Stimulated activated CD8-positive, alpha-beta memory T cell treated with anti-CD3 and anti-CD28 coated beads, Interleukin-2, amount 100 ng/mL, for 1 hour (primary cell): ENCODE measurements at places on chromosomes 7 and 10.

GRCh38 chr7:132377015-132377414 lies 199.3 kb downstream of the PLXNA4 start:
- no peak for DNase-seq

DNA sequence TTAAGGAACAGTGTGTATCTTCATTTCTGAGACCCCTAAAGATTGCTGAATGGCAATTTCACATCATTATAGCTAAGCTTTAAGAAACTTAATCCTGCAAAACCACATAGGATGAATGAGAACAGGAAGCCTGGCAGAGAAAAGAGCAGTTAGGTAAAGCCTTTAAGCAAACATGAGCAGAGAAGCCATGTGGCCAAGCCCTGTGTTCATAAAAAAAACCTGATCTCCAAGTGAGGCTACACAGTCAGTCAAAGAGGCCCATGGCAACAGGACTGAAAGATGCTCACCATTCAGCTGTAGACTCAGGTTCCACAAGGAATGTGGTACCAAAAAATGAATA lies 9.3 kb downstream of the LIPA start:
- DNase-seq, result no peak

DNA sequence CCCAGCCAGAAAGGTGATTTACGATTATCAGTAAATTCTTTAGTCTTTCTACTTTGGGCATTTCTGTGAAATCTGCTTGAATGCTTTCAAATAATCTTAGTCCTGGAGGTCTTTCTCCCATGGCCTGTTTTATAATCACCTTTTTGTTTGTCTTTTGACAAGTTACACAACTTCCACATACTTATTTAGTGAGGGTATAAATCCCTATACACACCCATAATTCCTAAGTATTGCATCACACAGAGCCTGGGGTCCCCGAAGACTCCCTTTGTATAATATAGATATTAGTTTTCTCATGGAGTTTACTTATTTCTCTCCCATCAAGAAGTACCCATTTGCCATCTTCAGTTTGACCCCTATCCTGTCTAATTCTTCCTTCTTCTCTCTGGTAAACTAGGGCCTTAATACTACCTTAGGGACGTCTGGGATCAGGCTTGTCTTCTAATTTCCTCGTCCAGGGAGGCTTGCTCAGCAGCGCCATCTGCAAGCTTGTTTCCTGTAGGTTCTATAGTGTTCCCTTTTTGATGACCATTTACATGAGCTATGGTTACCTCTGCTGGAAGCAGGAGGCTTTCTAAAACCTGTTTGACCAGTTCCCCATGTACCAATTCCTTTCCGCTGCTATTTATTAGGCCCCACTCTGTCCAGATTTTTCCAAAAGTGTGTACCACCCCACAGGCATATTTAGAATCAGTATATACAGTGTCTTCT lies 8.1 kb downstream of the DNAH11 start:
- no peak for DNase-seq

- DNase-seq, result no peak
Measured at GRCh38 chr7:159031135-159031701, 113.4 kb downstream of the VIPR2 start.

DNA sequence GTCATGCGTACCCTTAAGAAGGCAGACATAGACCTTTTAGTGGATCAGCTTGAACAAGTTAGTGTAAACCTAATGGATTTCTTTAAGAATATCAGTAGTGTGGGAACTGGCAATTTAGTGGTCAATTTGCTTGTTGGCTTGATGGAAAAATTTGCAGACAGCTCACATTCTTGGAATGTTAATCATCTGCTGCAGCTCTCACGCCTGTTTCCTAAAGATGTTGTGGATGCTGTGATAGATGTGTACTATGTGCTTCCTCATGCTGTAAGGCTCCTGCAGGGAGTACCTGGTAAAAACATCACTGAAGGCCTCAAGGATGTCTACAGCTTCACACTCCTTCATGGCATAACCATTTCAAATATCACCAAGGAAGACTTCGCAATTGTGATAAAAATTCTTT lies 103.4 kb downstream of the ABCA13 start:
- no peak for DNase-seq

DNA sequence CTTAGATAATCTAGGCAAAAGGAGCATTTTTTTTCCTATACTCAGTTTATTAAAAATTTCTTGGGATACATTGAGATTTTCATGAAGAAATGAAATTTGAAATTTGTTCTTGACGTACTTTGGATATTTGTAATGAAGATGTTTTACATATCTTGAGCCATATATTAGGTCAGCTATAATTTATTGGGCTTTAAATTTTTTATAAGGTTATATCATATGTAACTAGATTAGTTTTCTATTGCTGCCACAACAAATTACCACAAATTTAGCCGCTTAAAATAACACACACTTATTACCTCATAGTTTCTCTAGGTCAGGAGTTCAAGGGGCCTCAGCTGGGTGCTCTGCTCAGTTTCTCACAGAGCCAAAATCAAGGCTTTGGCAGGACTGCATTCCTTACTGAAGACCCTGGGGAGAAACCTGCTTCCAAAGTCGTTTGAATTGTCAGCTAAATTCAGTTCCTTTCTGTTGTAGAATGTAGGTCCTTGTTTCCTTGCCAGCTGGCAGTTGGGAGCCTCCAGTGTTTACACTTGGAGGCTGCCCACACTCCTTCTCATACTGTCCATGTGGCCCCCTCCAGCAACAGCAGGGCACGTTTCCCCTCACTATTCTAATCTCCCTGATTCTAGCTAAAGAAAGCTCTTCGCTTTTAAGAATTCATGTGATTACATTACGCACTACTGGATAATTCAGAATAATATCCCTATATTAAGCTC lies 42.6 kb upstream of the DNAH11 start:
- DNase-seq, result no peak

GRCh38 chr7:123727071-123727837 lies 21.5 kb downstream of the WASL start:
- DNase-seq, result no peak

- no peak for DNase-seq
Measured at GRCh38 chr10:33453081-33454025, 118.9 kb upstream of the NRP1 start.

DNA sequence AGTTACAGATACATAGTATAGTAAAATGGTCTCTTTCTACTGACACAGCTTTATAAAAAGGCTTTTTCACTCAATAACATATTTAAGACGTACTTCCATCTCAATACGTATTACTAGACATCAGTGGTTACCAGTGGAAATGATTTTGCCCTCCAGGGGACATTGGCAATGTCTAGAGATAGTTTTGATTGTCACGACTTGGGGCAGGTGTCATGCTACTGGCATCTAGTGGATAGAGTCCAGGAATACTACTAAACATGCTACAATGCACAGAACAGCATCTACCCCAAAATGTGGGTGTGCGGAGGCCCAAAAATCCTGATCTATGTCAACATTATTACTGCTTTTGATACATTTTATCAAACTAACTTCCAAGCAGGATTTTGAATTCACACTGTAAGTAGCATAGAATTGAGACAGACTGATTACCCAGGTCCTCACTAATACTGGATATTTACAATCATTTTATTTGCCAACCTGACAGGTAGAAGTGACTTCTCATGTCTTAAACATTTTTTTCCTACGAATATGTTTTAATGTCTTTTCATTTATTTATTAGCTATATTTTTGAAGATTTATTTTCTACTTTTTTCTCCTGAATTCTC lies 53.8 kb downstream of the HGF start:
- DNase-seq, result no peak

GRCh38 chr7:37369906-37370305 lies 78.8 kb downstream of the ELMO1 start:
- no peak for DNase-seq

GRCh38 chr10:62095181-62096122 lies 173.2 kb downstream of the RTKN2 start:
- no peak for DNase-seq

GRCh38 chr7:157318015-157318706 lies 18.6 kb upstream of the DNAJB6 start:
- no peak for DNase-seq

DNA sequence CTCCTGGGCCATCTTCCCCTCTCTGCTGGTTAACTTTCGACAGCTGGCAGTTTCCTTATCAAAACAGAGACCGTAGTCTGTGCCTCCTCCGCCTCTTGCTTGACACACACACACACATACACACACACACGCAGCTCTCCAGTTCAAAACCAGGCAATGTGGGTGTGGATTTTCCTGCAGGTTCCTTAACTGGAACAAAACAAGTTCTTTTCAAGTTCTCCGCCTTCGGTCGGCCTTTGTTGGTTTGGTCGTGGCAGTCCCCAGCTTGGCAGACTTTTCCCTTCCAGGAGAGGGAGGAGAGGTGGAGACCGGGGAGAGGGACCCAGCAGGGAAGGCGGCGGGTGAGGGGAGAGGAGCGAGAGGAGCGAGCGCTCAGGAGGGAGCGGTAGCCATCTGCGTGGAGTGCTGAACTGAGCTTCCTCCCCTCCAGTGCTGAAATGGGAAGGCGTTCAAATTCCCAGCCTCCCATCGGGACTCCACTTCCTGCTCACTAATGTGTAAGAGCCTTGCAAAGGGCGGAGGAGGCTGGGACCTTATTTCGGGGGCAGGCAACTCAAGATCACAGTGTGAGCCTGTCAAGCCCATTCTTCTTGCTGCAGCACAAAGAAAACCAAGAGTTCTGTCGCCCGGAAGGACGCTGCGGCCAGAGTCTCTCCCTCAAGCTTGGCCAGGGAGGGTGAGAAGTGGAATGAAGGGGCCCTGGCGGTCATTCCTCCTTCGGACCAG lies 120.6 kb downstream of the PRPF18 start:
- no peak for DNase-seq

DNA sequence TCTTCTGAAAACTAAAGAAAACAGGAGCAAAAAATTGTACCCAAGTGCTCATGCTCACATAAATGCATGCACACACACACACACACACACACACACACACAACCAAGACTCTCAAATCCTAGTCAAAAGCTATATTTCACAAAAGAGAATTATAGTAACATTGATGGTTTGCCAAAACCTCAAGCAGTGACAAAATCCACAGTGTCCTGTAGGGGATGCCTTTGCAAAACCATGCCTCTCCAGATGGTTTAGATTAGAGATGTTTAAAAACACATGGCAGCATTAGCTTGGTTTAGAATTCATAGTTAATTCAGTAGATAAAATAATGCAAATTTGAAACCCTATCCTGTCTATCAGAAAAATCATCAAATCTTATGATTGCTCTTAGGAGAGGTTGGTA lies 232.2 kb downstream of the DYNC1I1 start:
- no peak for DNase-seq

- DNase-seq, result no peak
Measured at GRCh38 chr10:89252225-89252585, 630 bp upstream of the LIPA start.

- DNase-seq, result no peak
Measured at GRCh38 chr10:14196113-14196512, 134.6 kb downstream of the FRMD4A start.

DNA sequence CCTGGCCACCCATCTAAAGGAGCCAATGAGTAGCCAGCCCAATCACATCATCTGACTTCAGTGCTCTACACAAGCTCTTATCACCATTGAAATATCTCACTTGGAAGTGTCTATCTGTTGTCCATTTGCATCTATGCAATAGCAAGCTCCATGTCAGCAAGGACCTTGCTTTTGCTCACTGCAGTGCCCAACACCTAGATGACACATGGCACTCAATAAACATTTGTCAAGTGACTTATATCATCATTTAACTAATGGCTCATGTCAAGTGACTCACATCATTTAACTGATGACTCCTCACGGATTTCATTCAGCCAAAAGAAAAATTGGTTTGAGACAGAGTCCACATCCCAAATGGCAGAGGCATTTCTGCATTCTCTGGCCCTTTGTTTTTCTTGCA lies 92.9 kb upstream of the ADAM12 start:
- DNase-seq, result no peak

GRCh38 chr7:152129682-152130081 lies 104.2 kb downstream of the GALNT11 start:
- DNase-seq, result no peak

DNA sequence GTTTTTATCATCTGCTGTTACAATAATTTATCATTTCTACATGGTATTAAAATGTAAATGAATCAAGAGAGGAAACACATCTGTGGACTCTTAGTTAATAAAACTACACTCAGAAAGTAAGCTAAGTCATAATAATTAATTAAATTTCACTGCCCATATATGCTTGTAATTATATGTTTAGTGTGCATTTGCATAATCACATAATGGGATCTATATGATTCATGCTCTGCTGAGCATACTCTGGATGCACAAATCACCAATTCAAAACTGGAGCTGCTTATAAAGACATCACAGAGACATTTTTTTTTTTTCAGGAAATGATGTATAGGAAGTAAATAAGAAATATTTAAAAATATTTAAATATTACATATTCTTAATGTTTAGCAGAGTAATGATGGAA lies 151.6 kb upstream of the STEAP4 start:
- no peak for DNase-seq

- DNase-seq, result no peak
Measured at GRCh38 chr7:157652954-157653826, 316.4 kb downstream of the DNAJB6 start.

GRCh38 chr10:64091897-64092296 lies 570.7 kb downstream of the REEP3 start:
- no peak for DNase-seq

DNA sequence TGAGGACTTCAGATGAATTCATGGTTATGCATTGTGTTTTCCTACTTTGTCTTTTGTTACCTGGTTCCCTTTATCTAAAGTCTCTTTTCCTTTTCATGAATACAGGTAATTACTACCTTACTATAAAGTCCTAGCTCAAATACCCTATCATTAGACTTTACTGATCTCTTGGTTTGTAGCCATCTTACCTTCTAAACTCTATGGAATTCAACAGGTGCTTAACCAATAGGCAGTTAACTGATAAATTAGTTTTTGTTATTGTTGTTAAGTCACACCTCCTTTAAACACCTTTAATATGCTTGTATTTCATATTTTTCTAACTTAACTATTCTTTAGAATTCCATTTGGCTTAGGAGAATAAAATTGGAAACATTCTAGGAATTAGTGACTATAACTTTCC lies 30.7 kb downstream of the PLCE1 start:
- DNase-seq, result no peak

DNA sequence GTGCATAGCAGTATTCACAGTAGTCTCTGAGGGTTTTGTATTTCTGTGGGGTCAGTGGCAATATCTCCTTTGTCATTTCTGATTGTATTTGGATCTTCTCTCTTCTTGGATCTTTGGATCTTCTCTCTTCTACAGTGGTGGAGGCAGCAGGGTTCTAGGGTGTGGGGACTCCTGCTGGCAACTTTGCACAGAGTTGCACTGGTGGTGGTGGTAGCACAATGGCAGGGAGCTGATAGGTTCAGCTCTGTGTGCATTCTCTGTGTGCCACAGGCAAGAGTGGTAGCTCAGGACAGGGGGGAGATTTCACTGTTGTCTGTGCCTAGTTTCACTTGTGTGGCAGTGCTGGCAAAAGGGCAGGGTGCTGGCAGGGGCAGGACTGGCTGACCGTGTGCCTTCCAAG lies 35.1 kb upstream of the PRSS37 start:
- no peak for DNase-seq

GRCh38 chr10:27382176-27382575 lies 121.9 kb upstream of the RAB18 start:
- DNase-seq, result no peak
